ENCODE measurements at places on chromosomes 13 and 19. TPM values are rescaled to one million over a fixed set of nuclear protein-coding genes. Genes with fewer than 3 reads are reported as not detected.

- DNase-seq, result peak; percentile 73
Measured at GRCh38 chr13:37127691-37128241, 22.3 kb upstream of the CSNK1A1L start.

GRCh38 chr13:35690581-35691207 is 214.2 kb upstream of the MAB21L1 start:
- peak; percentile 89 for DNase-seq

DNA sequence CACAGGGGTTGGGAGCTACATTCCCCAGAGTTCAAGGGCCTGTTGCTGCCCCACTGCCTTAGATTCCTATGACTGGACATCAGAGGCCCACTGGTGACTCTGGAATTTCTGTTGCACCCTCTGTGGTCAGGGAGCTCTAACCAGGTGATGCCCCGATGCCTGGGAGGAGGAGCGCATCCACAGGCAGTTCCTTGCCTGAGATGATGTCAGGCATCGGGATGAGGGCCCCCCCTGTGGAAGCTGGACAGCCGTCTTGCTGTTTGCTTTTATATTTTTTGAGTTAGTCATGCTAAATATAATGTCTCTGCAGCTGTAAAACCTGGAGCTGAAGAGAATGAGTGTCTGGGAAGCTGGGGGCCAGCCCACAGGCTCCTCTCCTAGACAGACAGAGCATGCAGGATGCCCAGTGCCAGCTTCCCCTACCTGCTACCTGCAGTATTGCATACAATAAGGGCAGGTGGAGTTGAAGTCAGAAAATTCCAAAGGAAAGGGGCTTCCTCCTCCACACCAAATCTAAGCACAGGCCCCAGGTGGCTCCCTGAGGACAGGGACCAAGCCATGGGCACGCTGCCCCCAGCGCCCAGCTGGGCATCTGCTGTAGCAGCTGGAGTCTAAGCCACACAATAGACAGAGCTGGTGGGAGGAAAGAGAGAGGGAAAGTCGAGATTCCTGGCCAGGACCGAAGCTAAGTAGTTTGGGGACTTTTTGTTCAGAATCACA is 16.2 kb downstream of the COL4A2 start:
- no peak for DNase-seq

- DNase-seq, result peak; percentile 3
Measured at GRCh38 chr13:85170372-85170771, 628.8 kb downstream of the SLITRK6 start.

DNA sequence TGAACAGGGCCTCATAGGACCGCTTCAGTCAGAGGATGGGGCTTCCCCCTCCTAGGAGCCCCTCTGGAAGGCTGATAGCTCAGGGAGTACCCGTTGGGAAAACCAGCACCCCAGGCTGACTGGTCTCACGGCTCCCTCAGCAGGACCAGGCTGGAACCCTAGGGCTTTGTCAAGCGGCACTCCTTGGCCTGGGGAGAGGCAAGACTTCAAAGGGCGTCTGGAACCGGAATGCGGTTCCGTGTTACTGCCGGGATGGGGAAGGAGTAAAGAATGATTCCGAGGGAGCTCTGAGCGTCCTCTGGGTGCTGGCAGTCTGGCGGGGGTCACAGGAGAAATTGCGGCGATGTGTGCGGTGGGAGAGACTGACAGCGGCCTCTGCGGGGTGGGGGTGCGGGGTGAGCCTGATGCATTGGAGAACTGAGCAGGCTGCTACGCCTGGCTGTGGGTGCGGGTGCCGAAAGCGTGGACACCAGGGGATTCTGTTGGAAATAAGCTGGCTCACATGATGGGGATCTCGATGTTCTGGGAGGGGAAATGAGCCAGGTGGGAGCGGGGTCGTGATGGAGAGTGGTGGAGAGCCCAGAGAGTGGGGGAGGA is 1.9 kb downstream of the COX6B2 start:
- DNase-seq, result no peak

DNA sequence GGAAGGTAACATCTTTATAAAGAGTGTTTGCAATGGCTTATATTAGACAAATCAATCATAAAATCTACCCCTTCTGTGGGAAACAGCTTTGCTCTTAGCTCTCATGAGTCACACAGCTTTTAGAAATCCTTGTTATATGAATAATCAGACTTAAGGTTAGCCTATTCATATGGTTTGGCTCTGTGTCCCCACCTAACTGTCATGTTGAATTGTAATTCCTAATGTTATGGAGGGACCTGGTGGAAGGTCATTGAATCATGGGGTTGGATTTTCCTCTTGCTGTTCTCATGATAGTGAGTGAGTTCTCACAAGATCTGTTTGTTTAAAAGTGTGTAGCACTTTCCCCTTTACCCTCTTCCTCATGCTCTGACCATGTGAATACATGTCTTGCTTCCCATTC is 704.2 kb upstream of the KLHL1 start:
- peak; percentile 48 for DNase-seq

GRCh38 chr13:30584051-30584731 is 33.5 kb upstream of the USPL1 start:
- no peak for DNase-seq

GRCh38 chr19:49676136-49676783 is 811 bp upstream of the PRMT1 start:
- peak; percentile 83 for DNase-seq

The EBI3 gene
- total RNA-seq, result not detected

- DNase-seq, result no peak
Measured at GRCh38 chr19:19866611-19867248, 1.0 kb downstream of the ZNF253 start.
